ENCODE measurements at places on chromosomes 3 and 15.

DNA sequence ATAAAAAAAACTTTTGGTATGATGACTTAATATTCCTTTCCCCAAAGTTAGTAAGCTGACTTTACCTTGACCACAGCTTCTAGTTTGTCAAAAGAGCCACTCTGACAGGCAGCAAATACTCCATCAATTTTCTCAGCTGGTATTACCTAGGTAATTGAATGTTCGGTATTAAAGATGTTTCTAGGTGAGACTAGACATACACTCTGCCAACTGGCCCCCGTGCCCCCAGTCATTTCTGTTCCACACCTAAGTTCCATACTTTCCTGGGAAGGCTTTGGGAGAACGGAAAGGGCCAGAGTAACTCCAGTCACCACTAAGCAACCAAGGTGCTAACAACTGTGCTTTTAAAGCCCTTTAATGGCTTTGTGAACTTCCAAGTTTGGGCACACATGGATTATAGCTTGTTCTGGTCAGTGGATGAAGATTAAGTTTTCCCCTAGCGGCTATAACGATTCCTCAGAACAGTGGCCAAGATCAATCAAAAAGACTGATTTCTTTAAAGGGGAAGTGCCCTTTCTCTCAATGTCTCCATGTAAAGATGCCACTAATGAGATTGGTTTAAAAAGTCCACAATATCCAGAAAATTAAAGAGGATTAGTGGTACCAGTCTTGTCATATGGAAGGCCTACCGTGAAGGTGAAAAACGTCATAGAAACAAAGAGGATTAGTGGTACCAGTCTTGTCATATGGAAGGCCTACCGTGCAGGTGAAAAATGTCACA is 7.0 kb downstream of the EIF4A2 start:
- no peak for DNase-seq

DNA sequence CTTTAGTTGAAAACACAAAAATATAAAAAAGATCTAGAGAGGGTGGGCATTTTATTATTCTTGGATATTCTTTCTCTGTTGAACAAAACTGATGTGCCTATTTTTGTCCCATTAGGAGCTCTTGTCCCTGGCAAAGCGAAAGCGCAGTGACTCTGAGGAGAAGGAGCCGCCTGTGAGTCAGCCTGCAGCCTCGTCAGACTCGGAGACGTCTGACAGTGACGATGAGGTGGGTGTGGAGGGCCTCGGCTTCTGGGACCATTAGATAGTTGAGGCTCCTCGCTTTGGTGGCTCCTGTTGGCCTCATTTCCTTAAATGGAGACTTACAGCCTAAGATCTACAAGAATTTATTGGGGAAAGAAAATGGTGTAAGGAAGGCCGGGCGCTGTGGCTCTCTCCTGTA is 21.3 kb downstream of the RTF1 start:
- DNase-seq, result no peak

DNA sequence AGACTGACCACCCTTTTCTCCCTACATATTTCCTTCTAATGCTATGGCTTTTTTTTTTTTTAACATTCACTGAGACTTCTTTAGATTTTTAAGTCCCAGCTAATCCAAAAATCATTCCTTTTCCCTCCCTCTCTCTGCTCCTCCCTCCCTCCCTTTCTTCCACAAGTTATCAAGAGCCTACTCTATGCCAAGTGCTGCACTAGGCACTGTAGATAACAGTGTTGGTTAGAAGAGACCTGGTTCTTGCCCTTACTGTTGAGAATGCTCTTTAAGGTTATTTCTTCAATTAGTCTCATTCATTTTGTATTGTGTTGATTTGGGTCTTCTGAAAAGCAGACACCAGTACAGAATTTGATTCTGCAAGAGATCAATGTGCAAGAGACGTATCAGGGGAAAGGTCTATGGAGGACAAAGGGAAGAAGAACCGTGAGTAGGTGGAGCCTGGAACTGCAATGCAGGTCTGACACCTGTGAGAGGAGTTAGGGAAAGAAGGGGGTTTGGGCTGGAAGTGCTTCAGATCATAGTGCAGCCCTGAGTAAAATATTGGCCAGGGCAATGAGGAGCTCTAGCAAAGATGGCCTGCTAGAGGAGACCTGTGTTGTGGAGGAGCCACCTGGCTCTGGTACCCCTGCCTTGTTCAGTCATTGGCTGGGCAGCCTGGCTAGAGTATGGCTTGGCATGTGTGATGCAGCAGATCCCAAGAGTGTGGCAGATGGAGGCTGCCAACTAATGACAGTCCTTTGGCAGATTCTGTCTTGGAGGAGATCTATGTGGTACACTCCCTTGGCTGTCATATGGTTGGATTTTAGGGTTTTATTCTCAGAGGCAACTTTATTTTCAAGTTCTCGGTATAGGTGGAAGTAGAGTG is 9.7 kb upstream of the PCOLCE2 start:
- no peak for DNase-seq

GRCh38 chr3:168156479-168156878 is 60.8 kb upstream of the GOLIM4 start:
- no peak for DNase-seq

GRCh38 chr3:12468757-12469156 is 15.5 kb upstream of the TSEN2 start:
- no peak for DNase-seq

- DNase-seq, result no peak
These were observed 570.1 kb downstream of the MFSD1 start for GRCh38 chr3:159371961-159372360.

DNA sequence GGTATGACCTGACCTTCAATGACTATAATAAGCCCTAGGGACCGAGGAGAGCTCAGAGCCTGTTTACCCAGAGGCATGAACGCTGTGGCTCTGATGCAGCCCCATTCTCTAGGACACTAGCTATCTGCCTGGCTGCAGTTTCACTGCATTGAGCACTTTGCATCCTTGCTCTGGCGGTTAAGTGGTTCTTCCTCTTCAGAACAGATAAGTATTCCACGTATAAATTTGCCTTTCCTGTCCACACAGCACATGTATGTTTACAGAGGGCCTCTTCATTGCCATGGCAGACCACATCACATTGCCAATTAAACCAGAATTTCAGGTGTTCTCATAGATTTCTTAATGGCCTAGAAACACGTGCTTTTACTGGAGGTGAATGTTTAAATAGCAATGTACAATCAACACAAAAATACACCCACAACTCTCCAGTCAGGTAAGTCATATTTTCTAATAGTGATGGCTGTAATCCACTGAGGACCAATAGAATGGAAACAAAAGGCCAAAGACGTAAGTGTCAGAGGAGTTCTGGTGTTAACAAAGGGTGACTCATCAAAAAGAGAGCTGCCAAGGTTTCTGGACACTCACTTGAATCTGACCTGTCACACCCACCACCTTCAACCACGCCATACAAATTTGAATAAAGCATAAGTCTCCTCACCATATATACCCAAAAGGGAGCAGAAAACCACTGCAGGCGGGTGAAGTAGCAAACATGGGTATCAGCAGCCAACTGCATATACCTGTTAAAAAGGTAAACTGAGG is 553.4 kb downstream of the OCA2 start:
- no peak for DNase-seq

- no peak for DNase-seq
These were observed 15.5 kb upstream of the BCHE start for GRCh38 chr3:165852711-165853110.

DNA sequence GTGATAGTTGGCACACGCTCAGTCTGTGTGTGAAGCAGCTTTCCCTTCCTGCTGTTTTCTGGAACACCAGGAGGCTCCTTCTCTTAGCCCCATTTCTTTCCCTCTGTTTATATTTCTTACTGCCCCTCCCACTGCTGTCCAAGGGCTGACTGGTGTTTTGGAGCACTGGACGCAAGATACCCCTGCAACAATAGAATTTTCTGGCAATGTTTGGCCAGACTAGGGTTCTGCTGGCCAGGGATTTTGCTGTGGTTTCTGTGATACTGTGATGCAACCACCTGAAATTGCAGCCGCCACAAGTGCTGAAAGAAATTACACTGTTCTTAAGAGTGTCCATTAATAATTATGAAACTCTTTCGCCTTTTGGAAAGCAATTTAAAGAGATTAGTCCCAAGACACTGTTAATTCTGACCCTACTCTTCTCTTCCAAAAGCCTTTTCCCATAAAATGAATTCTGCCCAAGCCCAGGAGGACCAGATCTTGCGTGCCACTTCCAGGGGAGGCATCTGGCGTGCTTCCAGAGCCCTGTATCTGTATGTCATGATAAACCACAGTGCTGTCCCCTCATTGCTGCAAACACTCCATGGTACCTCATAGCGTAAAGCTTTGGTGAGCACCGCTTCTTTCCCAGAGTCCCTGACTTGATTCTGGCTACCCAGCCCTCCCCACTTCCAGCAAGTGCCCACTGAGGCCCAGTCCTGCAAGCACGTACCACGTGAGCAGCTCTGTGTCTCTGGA is 159.4 kb upstream of the CHRM5 start:
- DNase-seq, result no peak

- no peak for DNase-seq
These were observed 117.7 kb downstream of the FOXB1 start for GRCh38 chr15:60121845-60122244.

Data from GM12891 (cell line).